ENCODE measurements at places on chromosomes 1 and 21.

- no peak for DNase-seq
Measured at GRCh38 chr1:67973051-67973450, 77.4 kb downstream of the DIRAS3 start.

GRCh38 chr1:22326372-22326915 lies 125.2 kb upstream of the ZBTB40 start:
- no peak for DNase-seq

- no peak for DNase-seq
Measured at GRCh38 chr1:54099061-54099610, 45.7 kb downstream of the TCEANC2 start.

DNA sequence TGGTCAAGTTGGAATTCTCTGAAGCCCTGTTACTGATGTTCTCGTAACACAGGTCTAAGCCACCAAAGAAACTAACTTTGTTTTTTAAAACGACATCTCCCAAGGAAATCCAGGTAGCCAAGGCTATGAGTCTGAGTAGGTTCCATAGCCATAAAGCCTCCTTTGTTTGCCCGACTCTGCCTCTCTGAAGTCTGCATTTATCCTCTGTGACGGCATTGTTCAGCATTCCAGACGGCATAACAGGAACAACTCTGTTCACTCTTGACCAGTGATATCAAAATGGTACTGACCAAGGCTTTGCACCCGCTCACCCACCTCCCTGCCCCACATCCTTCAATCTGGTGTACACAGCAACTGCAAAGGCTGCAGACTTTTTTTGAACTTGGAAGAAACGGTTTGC lies 14.8 kb downstream of the URB1 start:
- no peak for DNase-seq

DNA sequence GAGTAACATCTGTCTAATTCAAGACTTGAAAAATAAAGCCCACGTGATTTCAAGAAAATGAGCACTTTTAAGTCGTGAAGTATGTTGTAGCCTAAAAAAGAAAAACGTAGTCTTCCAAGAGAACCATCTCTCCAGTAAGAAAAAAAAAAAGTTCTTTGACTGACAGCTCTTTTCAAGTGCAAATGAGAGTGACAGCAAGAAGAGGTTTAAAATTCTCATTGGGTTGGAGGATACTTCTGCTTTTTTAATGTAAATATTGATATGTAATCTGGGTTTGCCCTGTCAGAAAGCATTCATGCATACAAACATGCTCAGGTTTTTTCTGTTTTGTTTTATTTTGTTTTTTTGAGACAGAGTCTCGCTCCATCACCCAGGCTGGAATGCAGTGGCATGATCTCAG lies 32.3 kb upstream of the PRDM2 start:
- no peak for DNase-seq

DNA sequence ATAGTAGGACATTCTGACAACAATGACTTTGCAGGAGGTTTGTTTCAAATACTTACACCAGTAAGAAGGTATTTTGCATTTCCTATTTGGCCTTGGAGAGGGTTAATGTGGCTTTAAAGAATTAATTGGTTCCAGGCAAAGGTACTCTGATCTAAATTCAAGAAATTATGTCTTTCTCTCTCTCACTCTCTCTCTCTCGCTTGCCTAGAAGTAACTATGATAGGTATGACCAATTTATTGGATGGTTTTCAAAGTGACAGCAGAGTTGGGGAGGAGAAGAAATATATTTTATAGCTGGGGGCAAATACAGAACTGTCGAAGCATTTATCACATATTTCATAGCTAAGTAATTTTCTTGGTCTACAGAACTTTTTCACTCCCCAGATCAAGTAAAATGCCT lies 116.0 kb downstream of the ATP6V1G3 start:
- no peak for DNase-seq

- no peak for DNase-seq
Measured at GRCh38 chr1:65478379-65479026, 58.0 kb downstream of the LEPR start.
